SJSA1 (cell line): ENCODE measurements at places on chromosomes 12 and 14.

GRCh38 chr12:116818341-116818856 lies 62.8 kb downstream of the HRK start:
- no peak for DNase-seq

DNA sequence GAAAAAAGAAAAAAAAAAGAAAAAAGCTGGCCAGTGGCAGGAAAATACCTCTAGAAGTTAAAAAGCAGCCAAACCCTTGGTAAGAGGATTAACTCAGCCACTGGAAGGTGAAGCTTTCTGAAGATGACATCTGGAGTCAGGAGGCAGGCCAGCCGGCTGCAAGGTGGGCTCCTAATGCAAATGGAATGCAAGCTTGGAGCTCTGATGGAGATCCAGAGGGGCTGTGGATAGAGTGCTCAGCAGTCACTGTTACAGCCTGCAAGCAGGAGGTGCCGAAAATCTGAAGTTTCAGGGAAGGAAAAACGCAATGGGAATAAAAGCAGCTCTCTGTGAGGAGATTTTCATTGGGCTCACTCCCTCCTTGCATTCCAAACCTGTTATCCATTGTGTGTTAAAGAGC lies 41.0 kb downstream of the GSC start:
- DNase-seq, result no peak

DNA sequence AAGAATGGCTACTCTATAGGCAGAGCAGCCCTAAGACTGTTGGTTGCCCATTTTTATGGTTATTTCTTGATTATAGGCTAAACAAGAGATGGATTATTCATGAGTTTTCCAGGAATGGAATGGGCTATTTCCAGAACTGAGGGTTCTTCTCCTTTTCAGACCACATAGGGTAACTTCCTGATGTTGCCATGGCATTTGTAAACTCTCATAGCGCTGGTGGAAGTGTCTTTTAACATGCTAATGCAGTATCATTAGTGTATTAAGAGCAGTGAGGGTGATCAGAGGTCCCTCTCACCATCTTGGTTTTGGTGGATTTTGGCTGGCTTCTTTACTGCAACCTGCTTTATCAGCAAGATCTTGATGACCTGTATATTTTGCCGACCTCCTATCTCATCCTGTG lies 904.6 kb upstream of the FBXO33 start:
- no peak for DNase-seq

DNA sequence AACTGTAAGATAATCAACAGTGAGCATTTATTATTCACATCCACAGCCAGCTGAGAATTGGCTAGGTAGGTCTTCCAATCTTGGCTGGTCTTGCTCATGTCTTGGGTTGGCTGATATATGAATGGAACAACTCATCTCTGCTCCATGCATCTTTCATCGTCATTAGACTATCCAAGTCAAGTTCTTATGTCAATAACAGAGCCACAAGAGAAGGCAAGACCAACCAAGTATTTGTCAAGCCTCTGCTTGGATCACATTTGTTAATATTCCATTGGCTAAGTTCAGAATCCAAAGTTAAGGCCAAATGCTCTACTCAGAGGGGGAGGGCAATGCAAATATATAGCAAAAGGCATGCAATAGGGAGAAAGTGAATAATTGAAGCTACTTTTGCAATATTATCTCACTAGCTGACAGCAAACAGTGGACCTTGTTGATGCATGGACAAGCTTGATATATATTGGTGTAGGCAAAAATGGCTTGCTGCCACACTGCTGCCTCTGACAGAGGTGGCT lies 53.1 kb downstream of the WASHC3 start:
- DNase-seq, result no peak

DNA sequence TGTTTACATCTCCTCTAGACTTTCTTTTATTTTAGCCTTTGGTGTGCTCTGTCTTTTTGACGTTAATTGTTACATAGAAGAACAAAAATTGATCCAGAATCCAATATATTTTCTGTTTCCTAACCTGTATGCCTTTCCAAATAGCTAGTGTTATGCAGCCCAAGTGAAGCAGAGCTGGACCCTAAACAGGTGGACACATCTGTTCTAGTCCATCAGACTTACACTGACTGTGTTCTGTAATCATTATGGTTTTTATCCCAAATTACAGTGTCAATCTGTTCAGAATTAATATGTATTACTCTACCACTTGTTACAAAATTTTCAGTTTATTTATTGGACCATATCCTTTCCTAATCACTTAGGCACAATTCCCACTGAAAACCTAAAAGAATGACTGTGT lies 176.8 kb upstream of the FOXG1 start:
- DNase-seq, result no peak

DNA sequence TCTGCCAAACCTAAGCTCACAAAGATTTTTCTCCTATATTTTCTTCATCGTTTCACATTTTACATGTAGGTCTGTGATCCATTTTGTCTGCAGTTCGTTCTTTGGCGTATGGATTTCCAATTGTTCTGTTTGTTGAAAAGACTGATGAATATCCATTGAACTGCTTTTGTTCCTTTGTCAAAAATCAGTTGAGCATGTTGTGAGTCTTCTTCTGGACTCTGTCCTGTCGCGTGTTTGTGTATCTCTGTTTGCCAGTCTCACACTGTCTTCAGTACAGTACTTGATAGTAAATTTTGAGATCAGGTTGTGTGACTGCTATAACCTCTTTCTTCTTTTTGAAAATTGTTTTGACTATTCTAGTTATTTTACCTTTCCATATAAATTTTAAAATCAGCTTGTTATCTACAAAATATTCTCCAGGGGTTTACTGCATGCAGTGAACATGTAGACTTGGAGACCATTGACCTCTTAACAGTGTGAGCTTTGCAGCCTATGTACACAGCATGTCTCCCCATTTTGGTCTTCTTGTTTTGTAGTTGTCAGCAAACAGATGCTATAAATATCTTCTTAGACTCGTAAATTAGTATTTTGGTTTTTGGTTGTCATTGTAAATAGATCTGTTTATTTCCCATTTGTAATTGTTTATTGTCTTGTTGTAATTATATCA lies 94.0 kb upstream of the DYNC1H1 start:
- no peak for DNase-seq

- peak; percentile 8 for DNase-seq
Measured at GRCh38 chr12:105335856-105336255, 5.4 kb downstream of the C12orf75 start.

DNA sequence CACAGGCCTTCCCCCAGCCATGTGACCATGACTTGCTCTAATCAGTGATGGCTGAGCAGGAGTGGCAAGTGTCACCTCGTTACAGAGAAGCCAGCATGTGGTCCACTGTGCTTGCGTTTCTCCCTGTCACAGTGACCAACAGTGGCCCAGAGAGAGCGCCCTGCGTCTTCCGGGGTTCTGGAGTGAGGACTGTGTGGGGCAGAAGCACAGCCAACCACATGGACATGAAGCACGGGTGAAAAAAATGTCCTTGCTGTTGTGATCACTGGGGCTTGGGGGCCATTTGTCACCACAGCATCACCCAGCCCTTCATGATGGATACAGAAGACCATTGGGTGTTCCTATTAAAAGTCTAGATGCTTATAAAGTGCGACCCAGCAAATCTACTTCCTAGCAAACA lies 174.6 kb upstream of the C14orf180 start:
- DNase-seq, result no peak

- no peak for DNase-seq
Measured at GRCh38 chr14:59897757-59898383, 22.1 kb upstream of the LRRC9 start.

DNA sequence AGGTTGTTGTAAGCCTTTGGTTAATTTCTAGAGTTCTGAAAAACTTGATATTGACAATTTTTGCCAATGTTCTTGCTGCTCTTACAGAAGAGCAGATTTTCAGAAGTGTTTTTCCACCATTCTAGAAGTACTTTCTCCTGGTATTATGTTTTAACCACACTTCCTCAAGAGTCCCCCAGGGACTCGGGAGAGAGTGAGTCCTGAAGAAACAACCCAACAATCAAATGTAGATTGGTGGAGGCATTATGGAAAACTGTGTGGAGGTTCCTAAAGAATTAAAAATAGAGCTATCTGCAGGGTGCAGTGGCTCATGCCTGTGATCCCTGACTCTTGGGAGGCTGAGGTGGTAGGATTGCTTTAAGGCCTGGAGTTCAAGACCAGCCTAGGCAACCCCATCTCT lies 26.7 kb downstream of the OR10P1 start:
- DNase-seq, result no peak
